Activated T-cell treated with anti-CD3 and anti-CD28 coated beads, Interleukin-2, amount 50 U/mL, for 48 hours (primary cell): ENCODE measurements at places on chromosomes 12 and 14.
A peak's percentile ranks its signal among the peaks of the same experiment; 100 is the strongest.

GRCh38 chr12:115078990-115079389, 395.0 kb upstream of the TBX3 start:
- no peak for DNase-seq

DNA sequence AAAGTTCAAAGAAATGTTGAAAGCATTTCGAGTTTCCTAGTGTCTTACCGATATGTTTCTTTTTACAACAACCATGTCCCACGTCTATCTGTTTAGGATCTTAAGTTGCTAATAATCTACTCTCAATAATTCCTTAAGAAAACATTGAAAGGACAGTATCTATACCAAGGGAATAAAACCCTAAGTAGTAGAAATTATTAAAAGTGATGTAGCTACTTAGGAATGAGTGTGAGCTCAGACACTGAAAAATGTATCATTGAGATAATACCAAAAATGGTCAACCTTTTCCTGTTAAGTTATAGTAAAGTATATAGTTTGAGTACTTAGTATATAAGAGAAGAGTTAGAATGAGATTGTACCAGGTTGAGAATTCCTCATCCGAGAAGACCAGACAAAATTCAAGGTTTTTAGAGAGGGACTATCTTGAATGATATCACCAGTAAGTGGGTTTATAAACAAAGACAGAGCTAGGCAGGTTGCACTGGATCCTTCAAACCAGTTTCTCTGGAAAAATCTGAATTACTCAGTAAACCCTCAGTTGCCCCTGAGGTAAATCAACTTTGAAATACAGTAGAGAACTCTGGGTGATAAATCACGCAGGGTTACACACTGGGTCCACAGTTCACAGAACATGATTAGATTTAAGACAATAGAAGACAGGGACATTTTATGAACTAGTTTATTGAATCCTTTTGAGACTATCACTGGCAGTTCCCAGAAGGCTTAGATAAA, 96.8 kb downstream of the ERGIC2 start:
- no peak for DNase-seq

GRCh38 chr14:51865953-51866747, 5.7 kb downstream of the GNG2 start:
- DNase-seq, result no peak

DNA sequence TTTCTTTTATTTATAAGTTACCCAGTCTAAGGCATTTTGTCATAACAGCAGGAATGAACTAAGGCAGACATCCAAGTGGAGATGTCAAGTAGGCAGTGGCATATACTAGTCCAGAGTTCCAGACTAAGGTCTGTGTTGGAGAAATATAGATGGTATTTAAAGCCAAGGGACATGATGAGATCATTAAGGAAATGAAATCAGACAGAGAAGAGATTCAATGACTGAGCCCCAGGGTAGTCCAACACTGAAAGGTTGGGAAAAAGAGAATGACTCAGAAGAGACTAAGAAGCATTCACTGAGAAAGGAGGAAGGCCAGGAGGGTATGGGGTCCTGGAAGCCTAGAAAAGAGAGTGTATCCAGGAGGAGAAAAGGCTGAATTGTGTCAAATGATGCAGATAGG, 442.2 kb upstream of the CCDC196 start:
- DNase-seq, result no peak

DNA sequence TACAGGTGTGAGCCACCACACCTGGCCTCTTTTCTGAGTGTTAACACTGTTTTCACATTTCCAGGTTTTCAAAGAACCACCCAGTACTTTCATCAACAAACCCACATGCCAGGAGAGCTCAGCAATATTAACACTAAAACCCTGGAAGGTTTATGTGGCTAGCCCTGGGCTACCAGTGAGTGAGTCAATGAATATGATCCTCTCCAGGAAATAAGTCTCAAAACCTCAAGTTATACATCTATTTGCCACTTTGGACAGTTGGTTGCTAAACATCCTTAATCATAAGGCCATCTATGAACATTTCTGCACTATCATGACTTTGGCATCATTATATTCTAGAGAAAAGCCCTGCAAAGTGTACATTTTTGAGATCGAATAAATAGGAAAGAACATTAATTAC, 6.3 kb upstream of the CDKL1 start:
- DNase-seq, result no peak

DNA sequence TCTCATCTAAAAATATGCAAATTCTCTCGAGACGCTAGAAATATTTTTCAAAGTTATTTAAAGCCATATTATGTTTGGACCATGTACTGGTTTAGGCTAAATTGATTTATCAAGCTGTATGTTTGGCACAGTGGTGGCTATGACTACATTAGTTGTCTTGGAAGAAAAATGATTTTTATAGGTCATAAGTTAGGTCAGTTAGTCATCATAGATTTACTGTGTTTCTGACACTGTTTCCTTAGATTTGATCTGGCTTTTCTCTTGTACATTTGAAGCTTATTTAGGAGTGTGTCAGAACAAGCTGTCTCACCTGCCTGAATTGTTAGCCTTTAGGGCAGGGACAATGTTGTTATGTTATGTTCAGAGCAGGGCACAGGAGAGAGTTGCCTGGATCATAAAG, 161.1 kb upstream of the FBXO33 start:
- no peak for DNase-seq

DNA sequence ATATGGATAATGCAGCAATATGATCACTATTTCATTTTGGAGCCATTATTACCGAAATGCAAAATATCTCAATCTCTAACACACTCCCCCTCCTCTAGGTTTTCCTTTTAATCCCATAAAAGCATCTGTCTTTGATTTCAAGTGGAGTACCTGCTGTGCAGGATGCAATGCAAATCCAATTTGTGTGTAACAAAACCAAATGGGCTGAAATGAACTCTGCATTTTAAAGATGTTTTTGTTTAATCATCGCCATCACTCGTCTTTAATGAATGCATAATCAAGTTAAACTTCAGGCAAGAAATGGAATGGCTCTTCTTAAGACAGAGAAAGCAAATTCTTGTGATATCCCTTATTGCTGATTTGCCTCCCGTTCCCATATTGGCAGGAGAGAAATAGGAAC, 114.3 kb downstream of the SLC15A5 start:
- no peak for DNase-seq

DNA sequence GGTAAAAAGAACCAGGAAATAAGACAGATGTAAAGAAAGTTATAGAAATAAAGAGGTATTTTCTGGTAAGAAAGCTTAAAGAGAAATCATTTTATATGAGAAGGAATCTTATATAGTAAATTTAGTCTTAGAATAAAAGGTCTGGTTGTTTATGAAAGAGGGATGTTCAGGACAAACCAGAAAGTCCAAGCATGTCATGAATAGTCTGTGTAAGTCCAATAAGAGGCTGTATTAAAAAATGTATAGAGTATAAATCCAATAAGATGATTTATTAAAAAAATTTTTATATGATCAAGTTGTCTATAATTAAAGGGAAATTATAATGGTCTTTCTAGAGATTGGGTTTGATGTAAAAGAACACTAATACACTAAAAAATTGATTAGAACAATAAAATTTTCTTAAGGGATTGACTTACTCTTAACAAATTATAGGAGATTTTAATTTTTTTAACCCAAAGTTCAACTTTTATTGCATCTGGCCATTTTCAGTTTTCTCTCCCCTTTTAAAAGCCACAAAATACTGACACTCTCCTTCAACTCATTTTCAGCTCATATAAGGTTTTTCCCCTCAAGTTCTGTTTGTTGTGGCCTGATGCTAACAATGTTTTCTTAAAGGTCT, 35.1 kb downstream of the ST8SIA1 start:
- no peak for DNase-seq

- no peak for DNase-seq
Measured at GRCh38 chr12:46531059-46531785, 158.6 kb upstream of the SLC38A2 start.

DNA sequence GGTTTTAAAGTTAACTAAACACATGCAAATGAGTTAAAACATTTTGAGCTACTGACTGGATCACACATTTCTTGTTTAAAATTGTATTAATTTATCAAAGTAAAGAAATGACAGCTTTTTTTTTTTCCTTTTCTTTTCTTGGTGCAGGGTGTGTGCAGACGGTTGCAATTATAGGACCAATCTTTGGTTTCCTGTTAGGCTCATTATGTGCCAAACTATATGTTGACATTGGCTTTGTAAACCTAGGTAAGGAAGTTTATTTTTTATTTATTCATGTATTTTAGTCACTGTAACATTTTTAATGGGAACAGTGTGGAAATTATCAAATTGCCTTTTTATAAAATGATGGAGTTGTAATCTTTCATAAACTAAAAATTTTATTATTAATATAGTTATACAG, 21.9 kb downstream of the SLCO1C1 start:
- DNase-seq, result no peak

- no peak for DNase-seq
Measured at GRCh38 chr12:123122626-123123025, 28.3 kb downstream of the PITPNM2 start.

- no peak for DNase-seq
Measured at GRCh38 chr12:26845057-26845666, 12.2 kb upstream of the ITPR2 start.

DNA sequence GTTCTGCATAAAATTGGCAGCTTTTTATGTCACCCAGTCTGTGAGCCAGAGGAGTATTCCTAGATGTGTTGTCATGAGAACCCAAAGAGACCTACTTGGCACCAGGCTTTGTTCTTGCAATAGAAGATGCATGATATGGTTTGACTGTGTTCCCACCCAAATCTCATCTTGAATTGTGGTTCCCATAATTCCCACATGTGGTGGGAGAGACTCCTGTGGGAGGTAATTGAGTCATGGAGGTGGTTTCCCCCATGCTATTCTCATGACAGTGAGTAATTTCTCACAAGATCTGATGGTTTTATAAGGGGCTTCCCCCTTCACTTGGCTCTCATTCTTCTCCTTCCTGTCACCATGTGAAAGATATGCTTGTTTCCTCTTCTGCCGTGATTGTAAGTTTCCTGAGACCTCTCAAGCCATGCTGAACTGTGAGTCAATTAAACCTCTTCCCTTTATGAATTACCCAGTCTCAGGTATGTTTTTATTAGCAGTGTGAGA, 572.0 kb upstream of the ATP2B1 start:
- DNase-seq, result peak; percentile 50

- no peak for DNase-seq
Measured at GRCh38 chr14:29865299-29865698, 62.3 kb downstream of the PRKD1 start.

- peak; percentile 64 for DNase-seq
Measured at GRCh38 chr14:22099942-22100763, 426.5 kb upstream of the OR4E1 start.

DNA sequence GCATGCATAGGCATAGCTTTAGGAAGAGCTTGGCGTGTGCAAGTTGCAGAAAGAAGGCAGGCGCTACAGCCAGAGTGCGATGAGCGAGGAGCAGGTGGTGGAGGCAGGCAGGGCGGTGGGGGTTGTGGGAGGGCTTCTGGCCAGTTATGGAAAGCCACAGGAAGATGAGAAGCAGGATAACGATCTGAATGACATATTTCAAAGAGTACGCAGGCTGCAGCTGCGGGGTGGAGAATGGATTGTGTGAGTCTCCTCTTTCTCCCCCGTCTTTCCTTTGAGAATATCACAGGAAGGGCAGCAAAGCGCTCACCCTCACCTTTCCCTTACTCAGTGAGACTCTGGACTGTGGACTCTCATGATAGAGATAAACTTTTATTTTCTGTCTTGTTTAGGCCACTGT, 48.7 kb upstream of the PLXNC1 start:
- no peak for DNase-seq

DNA sequence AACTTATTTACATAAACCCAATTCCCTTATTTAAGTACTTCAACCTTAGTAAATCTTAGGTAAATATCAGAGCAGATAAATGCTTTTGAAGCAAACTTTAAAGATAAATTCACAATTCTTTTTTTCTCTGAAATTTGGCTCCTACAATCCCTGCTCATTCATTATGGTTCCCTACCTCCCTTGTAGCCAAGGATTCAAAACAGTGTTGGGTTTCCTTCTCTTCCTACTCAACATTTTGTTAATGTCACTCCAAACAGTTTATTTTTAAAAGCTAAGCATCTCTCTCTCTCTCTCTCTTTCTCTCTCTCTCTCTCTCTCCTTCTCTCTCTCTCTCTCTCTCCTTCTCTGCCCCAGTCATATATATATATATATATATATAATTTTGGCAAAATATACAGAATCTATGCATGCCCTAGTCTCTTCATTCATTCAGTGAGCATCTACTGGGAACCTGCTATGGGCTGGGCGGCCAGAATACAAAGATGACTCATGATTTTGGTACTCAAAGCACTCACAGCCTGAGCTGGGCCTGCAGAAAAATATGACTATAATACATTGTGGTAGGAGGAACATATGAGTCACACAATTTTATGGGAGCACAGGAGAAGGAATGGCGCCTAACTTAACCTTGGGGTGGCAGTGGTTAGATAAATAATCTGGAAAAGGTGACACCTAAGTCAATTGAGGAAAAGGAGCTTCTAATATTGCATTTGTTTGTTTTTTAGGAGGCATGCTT, 123.7 kb upstream of the DHRS4 start:
- no peak for DNase-seq

DNA sequence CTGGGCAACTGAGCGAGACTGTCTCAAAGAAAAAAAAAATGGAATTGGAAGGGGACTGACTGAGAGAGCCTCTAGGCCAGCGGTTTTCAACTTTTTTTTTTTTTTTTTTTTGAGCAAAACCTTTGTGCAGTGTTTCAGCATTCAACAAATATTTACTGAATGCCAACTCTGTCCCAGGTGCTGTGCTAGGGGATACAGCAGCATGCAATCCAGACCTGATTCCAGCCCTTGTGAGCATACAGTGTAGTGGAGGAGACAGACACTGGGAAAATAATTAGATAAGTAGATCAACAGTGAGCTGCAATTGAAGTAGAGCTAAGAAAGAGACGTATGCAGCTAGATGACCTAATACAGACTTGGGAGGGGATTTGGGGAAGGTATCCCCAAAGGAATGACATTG, 23.8 kb upstream of the LTBP2 start:
- no peak for DNase-seq

DNA sequence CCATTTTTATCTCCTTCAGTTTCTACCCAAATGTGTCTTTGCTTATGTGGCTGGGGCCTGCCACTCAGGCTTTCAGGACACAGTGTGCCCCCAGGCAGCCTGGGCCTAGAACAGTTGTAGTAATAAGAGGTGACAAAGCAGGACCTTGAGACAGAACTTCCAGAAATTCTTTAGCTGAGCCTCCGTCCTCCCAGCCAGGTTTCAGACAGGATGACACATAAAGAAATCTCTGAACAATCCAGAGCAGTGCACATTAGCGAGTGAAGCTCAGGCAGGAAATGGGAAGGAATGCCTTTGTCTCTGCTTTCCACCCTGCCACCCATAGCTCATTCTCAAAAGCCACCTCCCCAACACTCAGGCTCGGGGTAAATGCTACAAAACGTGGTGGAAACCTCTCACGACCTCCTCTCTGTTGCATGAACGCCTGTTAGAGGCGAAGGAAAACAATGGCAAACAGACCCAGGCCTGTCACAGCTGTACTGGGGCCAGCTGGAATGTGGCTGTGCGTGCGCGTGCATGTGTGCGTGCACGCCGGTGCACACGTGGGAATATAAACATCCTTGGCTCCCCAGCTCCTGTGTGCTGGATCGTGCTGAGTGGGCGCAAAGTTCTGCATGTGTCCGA, 286.7 kb downstream of the ZFP36L1 start:
- DNase-seq, result no peak
